ENCODE measurements at places on chromosomes 6 and 20.

DNA sequence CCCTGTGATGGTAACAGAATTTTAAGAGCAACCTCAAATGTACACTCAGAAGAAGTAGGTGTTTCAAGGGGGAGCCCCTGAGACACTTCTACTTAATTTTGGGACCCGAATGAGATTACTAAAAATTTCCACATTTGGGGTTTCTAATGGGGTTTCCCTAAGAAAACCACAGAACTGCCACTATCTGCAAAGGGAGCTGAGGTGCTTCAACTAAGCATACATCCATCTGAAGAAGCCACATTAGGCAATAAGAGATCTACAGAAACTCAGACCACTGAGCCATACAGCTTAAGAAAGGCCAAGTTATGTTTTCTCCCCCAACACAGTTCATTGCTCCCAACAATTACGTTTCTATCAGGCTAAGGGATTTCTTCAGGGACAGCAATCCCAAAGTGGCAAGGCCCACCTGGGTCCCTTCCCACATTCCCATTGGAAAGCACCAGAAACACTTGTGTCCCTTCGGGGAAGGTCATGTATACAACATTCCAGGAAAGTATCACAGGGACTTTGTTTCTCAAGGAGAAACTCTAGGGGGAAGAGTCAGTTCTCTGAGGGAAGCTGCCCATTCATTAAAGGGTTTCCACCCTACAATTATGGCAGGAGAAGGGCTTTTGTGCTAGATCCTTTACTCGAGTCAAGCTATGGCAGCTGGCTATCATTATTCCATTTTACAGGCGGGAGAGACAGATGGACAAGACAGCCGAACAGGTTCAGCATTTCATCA, 5.0 kb downstream of the BCL2L1 start:
- no peak for DNase-seq

GRCh38 chr6:134199848-134200606, 117.9 kb downstream of the SGK1 start:
- DNase-seq = no peak

- DNase-seq = peak; percentile 60
Observed at GRCh38 chr20:15654208-15654649, 919.0 kb downstream of the KIF16B start.

DNA sequence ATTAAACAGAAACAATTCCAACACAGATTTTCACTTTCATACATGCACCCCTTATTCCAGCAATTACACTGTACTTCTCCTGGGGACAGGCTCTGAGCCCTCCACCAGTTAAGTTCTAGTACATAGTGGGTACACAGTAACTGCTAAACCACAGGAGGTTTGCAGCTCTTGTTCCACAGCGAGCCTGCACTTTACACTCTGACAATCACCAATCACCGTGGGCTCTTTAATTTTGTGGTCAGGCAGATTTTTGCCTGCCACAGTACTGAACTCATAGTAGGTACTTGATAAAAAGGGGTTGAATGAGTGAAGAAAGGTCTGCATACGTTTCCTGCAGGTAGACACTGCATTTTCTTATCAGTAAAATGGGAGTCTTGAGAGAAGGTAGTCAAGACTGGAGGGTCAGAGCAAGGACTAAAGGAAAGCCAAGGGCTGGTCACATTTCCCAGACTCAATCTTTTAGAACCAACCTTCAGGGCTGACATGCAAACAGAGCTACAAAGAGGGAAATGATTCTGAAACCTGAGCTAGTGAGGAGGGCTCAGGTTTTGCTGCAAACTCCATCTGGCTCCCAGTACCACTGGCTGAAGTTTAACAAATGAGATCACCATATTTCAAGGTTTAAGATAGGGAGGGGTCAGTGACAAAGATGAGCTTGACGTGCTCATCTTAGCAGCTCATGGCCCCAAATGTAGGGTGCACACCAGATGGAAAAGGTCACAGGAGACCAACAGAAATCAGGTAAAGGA, 404.6 kb downstream of the BTBD9 start:
- no peak for DNase-seq

DNA sequence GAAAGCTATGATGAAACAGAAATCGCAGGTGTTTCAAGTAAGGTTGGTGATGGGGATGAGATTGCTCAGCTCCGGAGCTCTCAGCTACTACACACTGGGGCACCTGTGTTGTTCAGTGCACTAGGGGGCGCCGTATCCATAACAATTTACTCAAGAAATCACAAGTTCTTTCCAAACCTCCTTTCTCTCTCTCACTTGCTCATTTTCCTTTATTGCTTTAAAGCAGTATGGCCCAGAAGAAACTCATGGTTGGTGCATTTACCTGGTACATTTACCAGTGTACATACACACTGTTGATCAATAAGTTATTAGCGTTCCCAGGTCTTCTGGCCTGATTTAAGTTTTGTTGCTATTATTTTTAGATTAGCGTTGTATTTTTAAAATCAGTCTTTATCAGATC, 235.2 kb upstream of the TAB2 start:
- peak; percentile 68 for DNase-seq

DNA sequence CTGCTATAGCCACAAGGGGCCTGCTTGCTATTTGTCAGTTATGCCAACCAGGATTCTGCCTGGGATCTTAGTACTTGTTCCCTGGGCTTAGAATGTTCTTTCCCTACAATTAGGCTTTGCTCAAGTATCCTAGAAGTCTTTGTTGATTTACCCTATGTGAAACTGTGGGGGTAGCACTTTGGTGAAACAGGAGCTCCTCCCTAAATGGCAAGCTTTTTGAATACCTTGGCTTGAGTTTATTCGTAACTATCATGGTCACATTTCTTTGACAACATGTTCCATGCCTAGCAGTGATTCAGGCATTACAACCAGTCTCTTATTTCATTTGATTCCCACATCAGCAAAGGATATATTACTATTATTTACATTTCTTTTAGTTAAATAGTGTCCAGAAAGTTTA, 21.2 kb downstream of the AFDN start:
- DNase-seq = no peak

GRCh38 chr6:137313928-137314855, 95.0 kb upstream of the IFNGR1 start:
- DNase-seq = peak; percentile 59

- peak; percentile 30 for DNase-seq
Observed at GRCh38 chr6:140537834-140538705, 1163.6 kb upstream of the CITED2 start.

GRCh38 chr20:380763-381580, 412 bp downstream of the TRIB3 start:
- peak; percentile 87 for DNase-seq

- DNase-seq = no peak
Observed at GRCh38 chr20:19081937-19082336, 130.5 kb upstream of the SLC24A3 start.

DNA sequence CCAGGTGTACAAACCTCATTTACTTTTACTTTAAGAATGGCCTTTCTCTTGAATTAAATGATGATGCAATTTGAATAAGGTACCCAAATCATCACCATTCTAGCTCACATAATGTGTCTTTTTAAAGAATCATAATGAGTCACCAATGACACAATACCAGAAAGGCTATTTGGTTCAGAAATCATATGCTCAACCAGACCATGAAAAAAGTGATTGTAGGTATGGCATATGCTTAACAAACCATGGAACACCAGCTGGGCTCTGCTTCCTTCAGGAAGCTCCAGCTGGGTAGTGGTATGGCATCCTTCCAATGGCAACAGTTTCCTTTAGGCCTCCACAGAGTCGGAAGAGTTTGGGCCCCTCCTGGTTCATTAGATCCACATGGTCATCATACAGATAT, 128.2 kb downstream of the FRK start:
- DNase-seq = no peak

GRCh38 chr6:155171747-155172449, 91.9 kb upstream of the CLDN20 start:
- no peak for DNase-seq

GRCh38 chr6:145132709-145133108, 602.6 kb downstream of the EPM2A start:
- DNase-seq = no peak

- DNase-seq = no peak
Observed at GRCh38 chr6:12749531-12750379, 33.2 kb downstream of the PHACTR1 start.

Data from RWPE1 (cell line).